ENCODE measurements at places on chromosomes 3 and 15.

DNA sequence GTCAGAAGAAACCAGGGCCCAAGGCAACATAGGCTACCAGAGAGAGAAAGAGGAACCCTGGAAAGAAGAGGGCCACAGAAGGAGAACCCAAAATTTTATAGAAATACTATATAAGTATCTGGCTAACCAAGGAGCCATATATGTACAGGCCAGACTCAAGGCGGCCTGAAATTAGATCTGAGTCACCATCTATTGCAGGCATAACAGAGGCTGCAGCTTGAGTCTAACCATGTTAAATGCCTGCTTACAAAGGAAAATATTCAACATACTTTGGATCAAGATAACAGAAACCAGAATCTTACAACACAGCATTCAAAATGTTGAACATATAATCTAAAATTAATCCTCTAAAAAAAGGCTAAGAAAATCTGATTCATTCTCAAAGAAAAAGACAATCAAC, 23.1 kb downstream of the IGSF11 start:
- DNase-seq: no peak

- no peak for DNase-seq
These were observed 185.9 kb downstream of the MEX3B start for GRCh38 chr15:81859737-81860516.

GRCh38 chr15:90623854-90624253, 93.3 kb upstream of the BLM start:
- no peak for DNase-seq

GRCh38 chr3:80233576-80233975, 465.8 kb upstream of the ROBO1 start:
- DNase-seq: no peak

- no peak for DNase-seq
These were observed 27.3 kb downstream of the EID1 start for GRCh38 chr15:48905216-48905615.

DNA sequence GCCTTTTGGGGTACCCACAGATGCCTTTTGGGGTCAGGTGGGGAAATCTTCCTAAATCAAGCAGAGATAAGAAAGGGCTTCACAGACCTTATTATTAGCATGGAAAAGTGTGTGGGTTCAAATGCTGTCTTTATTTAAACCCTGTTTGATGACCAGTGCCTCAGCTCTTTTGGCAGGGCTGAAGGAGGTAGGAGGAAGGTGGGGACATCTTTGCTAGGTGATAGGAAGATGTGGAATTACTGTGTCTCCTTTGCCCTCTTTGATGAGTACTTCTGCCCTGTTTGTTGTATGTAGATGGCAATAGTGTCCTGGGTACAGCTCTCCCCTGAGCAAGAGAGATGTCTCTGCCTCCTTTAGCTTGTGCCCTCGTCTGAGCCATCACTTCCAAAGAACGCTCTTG, 333.3 kb upstream of the ROPN1 start:
- no peak for DNase-seq

Data from NCI-H524 (cell line).